ENCODE measurements at places on chromosomes 5 and 9.

DNA sequence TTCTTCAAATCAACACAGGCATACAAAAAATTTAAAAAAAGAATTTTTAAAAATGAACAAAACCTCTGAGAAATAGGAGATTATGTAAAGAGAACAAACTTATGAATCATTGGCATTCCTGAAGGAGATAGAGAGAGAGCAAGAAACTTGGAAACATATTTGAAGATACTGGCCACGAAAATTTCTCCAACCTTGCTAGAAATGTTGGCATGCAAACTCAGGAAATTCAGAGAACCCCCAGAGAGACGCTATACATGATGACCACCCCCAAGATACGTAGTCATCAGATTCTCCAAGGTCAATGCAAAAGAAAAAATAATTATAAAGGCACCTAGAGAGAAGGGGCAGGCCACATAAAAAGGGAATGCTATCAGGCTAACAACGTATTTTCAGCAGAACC, 472.5 kb downstream of the MTRR start:
- DNase-seq = no peak

- peak; percentile 88 for DNase-seq
Observed at GRCh38 chr5:39639618-39640089, 214.9 kb upstream of the DAB2 start.

DNA sequence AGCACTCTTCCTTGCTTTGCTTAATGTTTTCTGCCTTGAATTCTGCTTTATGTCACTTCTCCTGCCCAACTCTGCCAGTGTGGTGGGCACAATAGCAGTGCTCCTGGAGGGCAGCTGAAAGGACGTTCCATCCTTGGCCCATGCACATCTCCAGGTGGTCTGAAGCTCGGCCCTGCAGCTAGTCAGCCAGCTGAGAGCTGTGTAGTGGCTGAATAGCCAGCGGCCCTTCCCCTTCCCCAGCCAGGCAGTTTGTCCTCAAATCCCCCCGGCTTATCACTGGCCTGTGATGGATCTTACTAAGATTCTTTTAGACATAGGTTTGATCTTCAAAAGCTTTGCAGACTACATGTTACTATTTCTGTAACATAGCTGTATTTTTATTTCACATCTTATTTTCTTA, 42.7 kb upstream of the ANGPTL2 start:
- no peak for DNase-seq

- DNase-seq = no peak
Observed at GRCh38 chr5:54727874-54728587, 210.5 kb downstream of the SNX18 start.

GRCh38 chr9:7119612-7120011, 361.8 kb downstream of the KDM4C start:
- DNase-seq = no peak

GRCh38 chr5:74464512-74465209, 175.9 kb downstream of the ENC1 start:
- no peak for DNase-seq

GRCh38 chr9:132757016-132757415, 86.8 kb downstream of the GTF3C4 start:
- DNase-seq = no peak

GRCh38 chr5:112793201-112793600, 55.5 kb downstream of the APC start:
- no peak for DNase-seq

DNA sequence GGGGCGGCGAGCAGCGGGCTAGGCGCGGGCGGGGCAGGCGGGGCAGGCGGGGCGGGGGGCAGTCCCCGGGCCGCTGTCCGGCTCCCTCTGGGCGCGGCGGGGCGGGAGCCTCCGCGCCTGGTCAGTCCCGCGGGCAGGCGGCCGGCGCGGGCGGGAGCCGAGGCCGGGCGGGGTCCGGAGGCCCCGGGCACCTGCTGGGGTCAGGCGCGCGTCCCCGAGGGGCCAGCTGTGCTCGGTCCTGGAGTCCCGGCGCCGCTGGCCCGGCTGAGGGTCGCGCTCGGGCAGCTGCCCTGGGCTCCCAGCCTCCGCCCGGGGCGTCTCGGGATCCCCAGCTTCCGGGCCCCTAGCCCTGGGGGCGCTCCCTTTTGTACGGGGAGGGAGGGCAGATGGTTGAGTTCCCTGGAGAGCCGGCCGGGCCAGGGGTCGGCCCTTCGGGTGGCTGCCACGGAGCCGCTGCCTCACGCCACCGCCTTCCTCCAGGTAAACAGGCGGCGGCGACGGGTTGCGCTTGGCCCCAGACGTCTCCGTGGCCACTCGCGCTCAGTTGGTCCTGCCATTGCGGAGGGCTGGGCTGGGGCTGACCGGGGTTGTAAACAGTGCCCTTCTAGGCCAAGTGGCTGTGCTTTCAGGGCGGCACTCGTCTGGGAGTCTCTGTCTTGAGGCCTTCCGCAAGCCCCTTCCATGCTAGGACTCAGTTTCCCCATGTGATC, 473 bp downstream of the ZBTB34 start:
- DNase-seq = peak; percentile 42

DNA sequence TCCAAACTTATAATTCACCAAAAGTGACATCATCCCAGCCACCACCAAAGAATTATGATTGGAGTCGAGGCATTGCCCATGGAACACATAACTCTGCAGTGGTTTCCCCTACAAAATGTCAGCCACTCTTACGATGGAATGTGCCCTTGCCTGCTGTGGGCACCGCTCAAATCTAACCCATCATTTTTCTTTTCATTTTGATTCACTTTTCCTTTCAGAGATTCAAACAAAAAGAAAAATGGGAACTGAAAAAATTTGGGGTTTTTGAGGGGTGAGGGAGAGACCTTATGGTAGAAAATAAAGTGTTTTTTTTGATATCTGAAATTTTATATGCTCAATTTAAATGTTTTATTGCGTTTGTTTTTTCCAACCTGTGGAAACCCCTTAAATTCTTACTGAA, 28.1 kb downstream of the SMARCA2 start:
- no peak for DNase-seq

DNA sequence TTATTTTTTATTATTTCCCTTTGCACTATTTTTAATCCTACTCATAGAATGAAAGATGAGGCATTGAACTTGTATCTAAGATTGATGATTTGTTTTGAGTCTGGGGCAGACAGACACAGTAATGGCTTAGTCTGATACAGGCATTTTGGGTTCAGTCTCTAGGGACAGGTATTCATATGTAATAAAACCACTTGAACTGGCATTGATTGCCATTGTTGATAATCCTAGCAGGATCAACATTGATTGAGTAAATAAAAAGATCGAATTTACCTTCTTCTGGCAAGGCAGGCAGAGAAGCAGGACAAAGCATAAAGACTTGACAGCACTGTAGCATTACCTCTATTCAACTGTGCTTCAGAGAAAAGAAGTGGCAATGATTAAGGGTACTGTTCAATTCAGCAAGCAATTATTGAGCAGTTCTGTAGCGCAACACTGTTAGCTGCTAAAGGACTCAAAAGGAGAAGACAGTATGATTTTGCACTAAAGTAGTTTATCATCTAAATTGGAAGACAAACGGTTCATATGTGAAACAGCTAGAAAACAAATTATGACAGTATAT, 144.4 kb downstream of the COMMD10 start:
- DNase-seq = no peak

- no peak for DNase-seq
Observed at GRCh38 chr5:54259981-54260380, 50.4 kb downstream of the ARL15 start.

DNA sequence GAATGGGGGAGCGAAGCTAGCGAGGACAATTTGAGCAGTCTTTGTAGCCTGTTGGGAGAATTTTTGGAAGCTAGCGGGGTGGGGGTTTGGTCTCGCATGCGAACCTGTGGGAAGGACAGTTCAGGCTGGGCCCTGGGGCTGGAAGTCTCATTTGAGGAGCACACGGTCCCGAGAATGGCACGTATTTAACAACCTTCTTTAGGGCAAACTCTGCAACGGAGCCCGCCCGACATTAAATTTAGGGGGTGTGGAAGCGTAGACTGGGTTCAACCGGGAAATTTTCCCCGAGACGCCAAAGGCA, 35.2 kb upstream of the NFIB start:
- no peak for DNase-seq

- DNase-seq = no peak
Observed at GRCh38 chr5:4128994-4129393, 533.4 kb downstream of the IRX1 start.

- no peak for DNase-seq
Observed at GRCh38 chr5:37207802-37208201, 41.4 kb downstream of the CPLANE1 start.

- no peak for DNase-seq
Observed at GRCh38 chr9:122183501-122183900, 23.8 kb downstream of the MORN5 start.

- DNase-seq = no peak
Observed at GRCh38 chr9:89022001-89022759, 30.9 kb downstream of the S1PR3 start.

DNA sequence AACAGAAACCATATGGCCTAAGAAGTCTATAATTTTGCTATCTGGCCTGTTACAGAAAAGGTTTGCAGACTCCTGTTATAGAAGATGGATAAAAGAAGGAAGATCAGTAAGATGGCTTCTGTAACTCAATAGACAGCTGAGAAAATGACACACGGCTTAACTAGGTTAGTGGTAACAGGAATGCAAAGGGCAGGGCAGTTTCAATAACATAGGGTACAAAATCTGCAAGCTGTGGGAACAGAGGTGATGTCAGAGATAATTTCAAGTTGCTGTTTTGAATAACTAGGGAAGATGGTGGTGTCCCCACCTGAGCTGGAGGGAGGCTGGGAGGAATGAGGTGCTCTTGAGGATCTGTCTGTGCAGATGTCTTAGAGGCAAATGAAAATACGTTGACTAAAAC, 106.5 kb downstream of the GLIS3 start:
- DNase-seq = no peak

DNA sequence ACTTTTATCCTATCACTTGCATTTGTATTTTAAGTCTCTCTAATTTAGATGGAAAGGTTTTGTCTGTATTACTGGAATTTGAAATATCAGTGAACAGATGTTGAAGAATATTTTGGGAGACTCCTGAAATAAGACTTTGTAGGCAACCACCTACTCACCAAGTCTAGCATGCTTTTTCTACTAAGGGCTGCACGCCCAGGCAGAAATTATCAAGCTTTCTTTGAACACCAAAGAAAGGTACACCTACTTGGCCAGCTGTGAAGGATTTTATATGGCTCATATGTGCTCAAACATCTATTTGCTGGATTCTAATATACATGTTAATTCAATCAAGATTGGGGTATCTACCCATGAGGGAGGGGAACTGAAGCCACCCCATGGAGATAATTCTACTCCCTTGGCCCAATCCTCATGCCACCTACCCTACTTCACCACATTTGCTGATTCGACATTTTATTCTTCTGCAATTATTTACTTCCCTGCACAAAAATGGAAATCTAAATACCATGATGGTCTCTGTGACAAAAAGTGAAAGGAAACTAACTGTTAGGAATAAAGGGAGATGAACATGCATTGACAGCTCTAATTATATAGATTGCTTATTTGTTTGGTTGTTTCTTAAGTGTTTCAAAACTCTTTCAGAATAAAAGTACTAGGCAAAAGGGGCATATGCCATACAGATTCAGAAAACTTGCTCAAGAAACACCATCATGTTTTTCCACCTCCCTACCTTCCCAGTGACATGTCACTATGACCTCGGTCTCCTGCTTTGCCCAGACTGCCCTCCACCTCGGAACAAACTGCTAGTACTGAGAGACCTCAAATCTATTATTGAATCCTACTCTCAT, 895 bp upstream of the MYOT start:
- DNase-seq = no peak

GRCh38 chr9:6584881-6585597, 60.5 kb downstream of the GLDC start:
- DNase-seq = peak; percentile 48

- DNase-seq = no peak
Observed at GRCh38 chr5:22889720-22890119, 36.6 kb upstream of the CDH12 start.

- DNase-seq = no peak
Observed at GRCh38 chr5:97628807-97629206, 445.8 kb upstream of the RIOK2 start.

GRCh38 chr5:123014689-123015088, 21.8 kb downstream of the PPIC start:
- DNase-seq = no peak

DNA sequence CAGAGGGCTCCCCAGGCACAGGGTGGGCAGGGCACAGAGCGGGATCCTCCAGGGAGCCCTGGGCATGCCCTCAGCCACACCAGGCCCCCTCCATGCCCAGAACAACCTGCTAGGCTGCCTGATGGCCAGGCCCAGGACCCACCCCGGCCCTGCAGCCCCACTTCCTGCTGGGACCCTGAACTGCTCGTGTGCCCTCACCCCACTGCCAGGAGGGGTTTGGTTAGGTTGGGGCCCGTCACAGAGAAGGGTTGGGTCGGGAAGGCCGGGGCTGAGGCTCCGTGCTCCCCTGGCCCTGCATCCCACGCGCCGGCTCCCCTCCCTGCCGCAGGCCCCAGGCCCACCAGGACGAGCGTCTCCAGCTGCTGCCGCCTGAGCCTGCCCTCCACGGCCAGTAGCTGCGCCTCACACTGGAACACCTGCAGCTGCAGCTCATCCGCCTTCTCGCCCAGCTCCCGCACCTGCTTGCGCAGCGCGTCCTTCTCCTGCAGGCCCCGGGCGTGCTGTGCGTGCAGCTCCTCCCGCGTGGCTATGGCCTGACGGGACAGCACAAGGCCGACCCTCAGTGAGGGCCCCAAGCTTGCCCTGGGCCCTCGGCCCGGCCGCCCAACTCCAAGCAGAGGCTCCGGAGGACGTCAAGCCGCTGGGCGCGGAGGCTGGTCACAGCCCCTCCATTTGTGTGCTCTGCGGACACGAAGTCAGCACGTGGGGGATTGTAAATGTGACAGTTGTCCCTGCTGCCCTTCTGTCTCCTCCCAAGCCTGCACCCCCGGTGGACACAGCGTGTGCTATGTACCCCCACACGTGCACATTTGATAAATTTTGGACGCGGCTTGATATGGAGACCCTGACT, 4.0 kb upstream of the DNLZ start:
- no peak for DNase-seq

DNA sequence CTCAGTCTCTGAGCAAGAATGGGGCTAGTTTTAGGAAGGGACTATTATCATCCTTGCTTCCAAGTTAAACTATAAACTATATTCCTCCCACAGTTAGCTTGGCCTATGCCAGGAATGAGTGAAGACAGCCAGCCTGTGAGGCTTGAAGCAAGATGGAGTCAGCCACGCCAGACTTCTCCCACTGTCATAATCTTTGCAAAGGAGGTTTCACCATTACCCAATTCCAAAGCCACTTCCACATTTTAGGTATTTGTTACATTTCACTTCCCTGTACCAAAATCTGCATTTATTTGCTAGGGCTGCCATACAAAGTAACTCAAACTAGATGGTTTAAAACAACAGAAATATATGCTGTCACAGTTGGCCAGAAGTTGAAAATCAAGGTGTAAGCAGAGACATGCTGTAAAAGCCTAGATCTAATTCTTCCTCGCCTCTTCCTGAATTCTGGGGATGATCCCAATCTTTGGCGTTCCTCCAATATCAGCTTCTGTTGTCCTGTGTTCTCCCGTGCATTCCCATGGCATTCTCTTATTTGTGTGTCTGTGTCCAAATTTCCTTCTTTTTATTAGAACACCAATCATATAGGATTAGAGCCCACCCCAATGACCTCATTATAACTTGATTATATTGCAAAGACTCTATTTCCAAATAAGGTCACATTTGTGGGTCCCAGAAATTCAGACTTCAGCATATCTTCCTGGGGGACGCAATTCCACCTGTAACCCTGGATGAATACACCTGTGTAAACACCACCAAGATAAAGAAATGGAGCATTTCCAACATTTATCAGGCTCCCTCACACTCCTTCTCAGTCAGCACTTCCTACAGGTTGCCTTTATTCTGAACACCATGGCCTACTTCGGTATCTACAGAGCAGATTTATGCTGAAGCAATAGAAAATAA, 126.8 kb downstream of the GCNT1 start:
- DNase-seq = no peak

Measured in ELR (cell line).